COR-L47 (cell line): ENCODE measurements at places on chromosomes 2 and 18.

- no peak for DNase-seq
These were observed 419 bp downstream of the EPHA4 start for GRCh38 chr2:221571551-221572218.

- DNase-seq, result no peak
These were observed 2.5 kb downstream of the GALNT3 start for GRCh38 chr2:165791421-165792103.

- DNase-seq, result no peak
These were observed 9.2 kb upstream of the DNAJB2 start for GRCh38 chr2:219270055-219270372.

GRCh38 chr18:76264198-76264875 is 230.7 kb downstream of the ZNF516 start:
- no peak for DNase-seq

- no peak for DNase-seq
These were observed 133.4 kb downstream of the ZNF407 start for GRCh38 chr18:74731097-74731496.

DNA sequence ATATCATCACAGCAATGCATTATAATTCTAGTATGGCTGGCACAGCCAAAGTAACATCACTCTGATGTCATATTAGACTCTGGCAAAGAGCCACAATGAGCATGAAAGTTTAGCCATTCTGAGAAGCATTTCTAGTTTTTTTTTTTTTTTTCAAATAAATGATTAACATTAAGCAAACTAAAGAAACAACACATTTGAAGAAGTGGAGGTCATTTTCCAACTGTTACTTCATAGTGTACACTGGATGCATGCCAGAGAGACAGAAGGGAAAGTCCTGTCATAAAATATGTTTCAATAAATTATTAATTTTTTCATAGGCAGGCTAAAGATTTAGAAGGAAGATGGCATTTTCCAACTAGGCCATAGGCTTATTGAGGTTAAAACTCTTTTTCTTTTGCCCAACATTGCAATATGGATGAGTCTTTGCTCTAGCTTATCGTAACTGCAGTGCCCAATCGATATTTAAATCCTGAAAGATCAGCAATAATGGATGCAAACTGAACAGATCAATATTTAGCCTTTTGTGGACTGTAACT is 1630.4 kb upstream of the ACVR2A start:
- no peak for DNase-seq

- no peak for DNase-seq
These were observed 378.1 kb upstream of the ATP5MC3 start for GRCh38 chr2:175559613-175560012.

GRCh38 chr2:213157242-213157641 is 5.8 kb upstream of the IKZF2 start:
- no peak for DNase-seq

GRCh38 chr2:191995285-191995684 is 148.4 kb upstream of the CAVIN2 start:
- DNase-seq, result no peak

DNA sequence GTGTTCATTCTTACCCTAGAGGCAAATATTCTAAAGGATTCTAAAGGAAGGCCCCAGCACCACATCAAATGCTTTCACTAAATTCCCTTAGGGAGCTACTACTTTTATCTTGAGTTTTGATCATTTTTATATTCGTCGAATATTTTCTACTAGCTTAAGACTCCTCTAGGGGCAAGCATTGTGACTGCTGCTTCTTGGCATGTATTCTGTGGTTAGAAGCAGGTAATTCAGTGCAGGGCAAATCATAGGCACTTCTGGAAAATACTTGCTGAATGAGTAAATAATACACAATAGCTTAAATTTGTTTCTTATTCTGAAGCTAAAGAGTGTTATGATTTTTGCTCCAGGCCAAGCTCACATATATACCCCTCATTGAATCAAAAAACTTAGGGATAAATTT is 136.4 kb downstream of the LRP2 start:
- DNase-seq, result no peak

GRCh38 chr2:150466741-150467620 is 20.5 kb downstream of the RND3 start:
- DNase-seq, result no peak

DNA sequence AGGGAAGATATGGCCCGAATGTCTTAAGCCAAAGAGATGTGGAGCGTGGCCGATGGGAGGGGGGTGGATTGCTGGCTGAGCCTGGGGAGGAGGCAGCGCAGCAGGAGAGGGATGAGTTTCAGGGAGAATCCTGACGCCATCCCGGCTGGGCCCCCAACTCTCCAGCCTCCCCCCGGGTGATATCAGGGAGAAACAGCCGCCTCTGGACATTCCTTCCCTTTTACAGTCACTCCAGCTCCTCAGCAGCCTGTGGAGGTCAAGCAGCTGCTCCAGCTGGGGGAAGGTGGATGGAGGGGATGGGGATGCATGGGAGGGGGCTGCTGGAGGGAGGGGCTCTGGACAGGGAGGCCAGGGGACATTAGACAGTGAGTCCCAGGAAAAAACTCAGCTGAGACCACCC is 9.5 kb upstream of the DES start:
- no peak for DNase-seq

DNA sequence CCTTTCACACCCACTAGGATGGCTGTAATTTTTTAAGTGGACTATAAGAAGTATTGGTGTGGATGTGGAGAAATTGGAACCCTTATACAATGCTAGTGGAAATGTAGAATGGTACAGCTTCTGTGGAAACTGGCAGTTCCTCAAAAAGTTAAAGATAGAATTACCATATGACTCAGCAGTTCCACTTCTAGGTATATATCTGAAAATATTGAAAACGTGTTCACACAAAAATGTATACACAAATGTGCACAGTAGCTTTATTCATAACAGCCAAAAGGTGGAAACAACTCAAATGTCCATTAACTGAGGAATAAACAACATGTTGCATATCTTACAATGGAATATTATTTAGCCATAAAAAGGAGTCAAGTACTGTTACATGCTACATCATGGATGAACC is 17.7 kb downstream of the TANK start:
- DNase-seq, result no peak

- DNase-seq, result no peak
These were observed 110.5 kb downstream of the GATA6 start for GRCh38 chr18:22279741-22280452.

DNA sequence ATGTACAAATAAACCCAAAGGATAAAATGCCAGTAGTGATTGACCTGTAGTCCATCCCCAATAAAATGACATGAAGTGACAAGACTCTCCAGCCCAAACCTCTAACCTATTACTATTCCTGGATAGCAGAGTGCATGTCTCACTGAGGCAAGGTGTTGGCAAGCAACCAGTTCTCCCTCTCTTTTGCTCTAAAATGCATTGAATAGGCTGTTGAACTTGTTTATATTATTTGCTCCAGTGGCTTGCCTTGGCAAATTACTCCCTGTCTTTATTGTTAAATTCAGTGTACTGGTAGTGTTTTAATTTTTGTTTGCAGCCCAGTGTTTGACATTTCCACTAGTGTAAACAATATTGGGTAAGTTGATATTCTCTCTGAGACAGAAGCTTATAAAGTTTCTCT is 70.5 kb downstream of the CSRNP3 start:
- peak; percentile 72 for DNase-seq

GRCh38 chr2:128584296-128584890 is 265.7 kb upstream of the HS6ST1 start:
- DNase-seq, result no peak

DNA sequence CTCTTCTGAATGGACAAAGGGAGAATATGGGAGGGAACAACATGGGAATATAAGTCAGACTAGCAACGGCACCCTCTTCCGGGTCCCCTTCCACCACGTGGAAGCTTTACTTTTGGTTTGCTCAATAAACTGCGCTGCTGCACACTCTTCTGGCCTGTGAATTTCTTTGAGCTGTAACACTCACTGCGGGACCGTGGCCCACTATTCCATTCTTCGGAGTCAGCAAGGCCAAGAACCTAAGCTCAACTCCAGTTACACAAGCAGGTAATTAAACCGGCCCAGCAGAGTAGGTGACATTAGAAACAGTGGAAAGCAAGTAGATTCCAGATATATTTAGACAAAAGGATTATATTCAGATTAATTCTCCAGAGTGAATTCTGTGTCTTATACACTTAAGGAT is 697.4 kb upstream of the NXPH2 start:
- DNase-seq, result no peak

- DNase-seq, result no peak
These were observed 128.6 kb downstream of the NCK2 start for GRCh38 chr2:105873281-105873680.

DNA sequence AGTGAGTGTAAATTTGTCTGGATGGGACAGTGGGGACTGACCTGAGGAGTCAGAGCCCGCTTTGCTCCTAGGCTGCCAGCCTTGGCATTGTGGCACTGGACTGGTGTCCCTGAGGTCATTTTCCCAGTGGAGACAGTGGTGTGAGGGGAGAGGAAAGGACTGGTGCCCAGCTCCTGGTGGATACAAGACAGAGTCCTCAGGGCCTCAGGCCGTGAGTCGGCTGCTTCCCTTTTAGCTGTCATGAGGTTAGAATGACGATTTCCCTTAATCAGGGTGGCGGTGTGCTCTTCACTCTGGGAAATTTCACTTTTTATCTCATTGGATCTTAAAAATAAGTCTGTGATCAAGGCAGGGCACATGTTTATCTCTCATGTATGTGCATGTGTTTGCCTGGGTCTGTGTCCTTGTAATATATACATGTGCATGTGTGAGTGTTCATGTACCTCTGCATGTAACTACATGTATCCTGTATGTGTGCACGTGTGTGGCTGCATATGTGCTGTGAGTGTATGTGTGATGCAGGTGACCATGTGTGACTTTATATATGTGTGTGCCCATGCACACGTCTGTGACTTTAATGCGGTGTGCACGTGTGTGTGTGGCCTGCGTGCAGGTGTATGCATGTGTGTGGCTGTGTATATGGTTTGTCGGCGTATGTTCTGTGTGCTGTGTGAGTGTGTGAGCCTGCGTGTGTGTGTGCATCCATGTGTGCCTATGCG is 55.7 kb downstream of the GLI2 start:
- no peak for DNase-seq

GRCh38 chr2:233022561-233022960 is 9.5 kb upstream of the NGEF start:
- DNase-seq, result no peak

- DNase-seq, result no peak
These were observed 7.9 kb downstream of the GREB1 start for GRCh38 chr2:11541693-11542274.

DNA sequence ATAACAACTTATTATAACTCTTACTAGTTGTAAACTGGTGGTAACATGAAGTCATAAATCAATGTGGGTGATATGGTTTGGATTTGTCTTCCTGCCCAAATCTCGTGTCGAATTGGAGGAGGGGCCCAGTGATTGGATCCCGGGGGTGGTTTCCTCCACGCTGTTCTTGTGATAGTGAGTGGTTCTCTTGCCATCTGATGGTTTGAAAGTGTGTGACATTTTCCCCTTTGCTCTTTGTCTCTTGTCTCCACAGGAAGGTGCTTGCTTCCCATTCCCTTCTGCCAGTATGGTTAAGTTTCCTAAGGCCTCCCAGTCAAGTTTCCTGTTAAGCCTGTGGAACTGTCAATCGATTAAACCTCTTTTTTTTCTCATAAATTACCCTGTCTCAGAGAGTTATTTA is 321.6 kb downstream of the DSEL start:
- DNase-seq, result no peak

GRCh38 chr18:44683556-44683955 is 2.9 kb downstream of the SETBP1 start:
- no peak for DNase-seq

DNA sequence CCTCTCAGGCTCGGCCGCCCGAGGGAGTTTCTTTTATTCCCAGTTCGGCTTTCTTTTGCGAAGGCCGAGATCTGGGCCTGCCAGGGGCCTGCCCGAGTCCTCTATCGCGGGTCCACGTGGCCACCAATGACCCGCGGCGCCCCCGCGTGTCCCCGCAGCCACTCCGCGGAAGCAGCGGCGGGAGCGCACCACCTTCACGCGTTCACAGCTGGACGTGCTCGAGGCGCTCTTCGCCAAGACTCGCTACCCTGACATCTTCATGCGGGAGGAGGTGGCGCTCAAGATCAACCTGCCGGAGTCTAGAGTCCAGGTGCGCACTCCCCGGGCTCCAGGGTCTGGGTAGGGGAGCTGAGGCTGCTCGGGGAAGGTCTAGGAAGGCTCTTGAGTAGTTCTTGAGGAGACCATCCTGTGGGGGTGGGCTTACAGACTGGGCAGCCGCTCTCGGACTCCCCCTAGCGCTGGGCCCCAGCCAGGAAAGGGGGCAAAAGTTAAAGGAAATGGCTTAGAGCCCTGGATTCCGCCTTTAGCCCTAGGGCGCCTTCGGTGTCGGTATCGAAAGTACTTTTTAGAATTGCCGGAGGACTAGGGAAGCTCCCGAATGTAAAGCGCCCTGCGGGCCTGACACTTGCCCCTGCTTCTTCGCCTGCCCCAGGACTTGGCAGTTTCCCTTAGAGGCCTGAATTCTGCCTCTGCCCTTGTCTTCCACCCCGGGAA is 3.4 kb downstream of the OTX1 start:
- no peak for DNase-seq

- peak; percentile 20 for DNase-seq
These were observed 77.8 kb downstream of the RAPGEF4 start for GRCh38 chr2:172813314-172813888.
